GM04503 (cell line): ENCODE measurements at places on chromosomes 1 and 21.

- DNase-seq, result no peak
Measured at GRCh38 chr1:181674617-181675016, 191.3 kb downstream of the CACNA1E start.

GRCh38 chr1:101301446-101302057 lies 64.7 kb downstream of the S1PR1 start:
- no peak for DNase-seq

DNA sequence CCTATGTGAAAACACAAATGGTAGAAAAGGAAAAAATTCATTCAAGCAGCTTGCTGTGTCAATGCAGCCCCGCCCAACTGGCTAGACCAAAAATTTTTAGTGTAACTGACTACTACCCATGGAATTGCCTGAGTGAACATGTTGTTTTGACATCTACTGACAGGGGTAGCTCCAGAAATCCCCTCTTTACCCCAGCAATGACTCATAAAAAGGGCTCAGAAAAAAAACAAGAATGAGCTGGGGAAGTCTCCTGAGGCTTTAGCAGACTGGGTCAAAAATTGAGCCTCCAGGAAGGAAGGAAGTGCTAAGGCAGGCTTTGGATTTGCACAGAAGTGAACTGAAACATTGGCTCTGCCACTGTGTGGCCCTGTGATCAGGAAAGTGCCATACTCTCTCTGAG lies 24.4 kb upstream of the FGGY start:
- DNase-seq, result peak; percentile 44

DNA sequence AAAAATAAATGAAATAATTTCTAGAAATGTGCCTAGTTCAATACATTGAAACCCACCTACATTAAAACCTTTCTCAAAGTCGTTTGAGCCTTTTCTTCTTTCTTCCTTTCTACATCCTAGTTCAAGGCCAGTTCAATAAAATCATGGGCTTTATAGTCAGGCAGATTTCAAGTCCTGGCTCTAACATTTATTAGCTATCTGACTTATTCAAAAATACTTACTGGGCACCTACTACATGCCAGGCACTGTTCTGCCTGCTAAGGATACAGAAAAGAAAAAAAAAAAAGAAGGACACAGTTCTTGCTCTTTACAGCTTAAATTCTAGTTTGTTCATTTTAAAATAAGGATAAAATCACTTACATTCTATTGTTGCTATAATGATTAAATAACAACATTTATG lies 134.2 kb upstream of the FGGY start:
- no peak for DNase-seq

- DNase-seq, result no peak
Measured at GRCh38 chr1:116806671-116807070, 52.4 kb downstream of the CD2 start.

DNA sequence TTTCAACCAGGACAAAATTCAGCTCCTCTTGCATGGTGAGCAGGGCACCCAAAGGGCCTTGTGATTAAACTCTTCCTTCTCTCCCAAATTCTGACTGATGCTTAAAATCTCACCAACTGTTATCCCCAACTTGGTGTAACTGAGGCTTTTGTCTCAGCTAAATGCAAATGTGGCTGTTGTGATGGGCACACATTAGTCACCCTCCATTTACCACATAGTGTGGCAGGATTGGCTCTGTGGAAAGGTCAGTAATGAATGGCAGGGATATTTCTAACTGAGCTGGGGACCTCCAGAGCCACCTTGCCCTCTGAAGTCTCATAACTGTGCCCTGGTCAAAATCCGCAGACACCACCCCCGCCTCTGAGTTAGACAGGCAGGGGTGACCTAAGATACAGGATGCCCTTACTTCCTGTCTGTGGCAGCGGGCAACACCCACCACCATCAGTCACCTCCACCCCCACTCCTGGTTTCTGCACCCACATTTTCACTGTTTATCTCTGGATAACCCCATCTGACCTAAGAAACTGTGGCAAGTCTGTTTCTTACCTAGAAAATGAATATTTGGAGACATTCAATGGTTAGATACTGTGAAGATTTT lies 25.4 kb upstream of the RGS16 start:
- DNase-seq, result no peak

DNA sequence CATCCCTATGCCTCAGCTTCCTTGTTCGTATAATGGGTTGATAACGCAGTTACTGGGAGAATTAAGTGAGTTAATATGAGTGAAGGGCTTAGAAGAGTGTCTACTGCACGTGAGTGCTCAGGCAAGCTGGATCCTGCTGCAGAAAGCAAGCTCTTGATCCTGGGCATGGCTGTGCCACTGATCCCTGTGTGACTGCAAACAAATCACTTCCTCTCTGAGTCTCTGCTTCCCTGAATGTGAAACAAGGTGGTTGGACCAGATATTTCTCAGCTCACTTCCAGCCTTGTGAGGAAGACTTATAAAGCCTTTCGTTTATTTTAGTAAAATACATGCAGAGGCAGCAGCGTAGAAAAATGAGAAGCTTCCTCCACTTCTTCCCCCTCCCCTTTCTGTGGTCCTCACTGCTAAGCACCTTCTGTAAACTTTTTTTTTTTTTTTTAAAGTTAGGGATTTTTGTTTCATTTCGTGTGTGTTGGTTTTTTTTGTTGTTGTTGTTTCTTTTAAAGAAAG lies 13.8 kb downstream of the PSEN2 start:
- no peak for DNase-seq

- no peak for DNase-seq
Measured at GRCh38 chr1:231973830-231974229, 347.2 kb downstream of the DISC1 start.

- no peak for DNase-seq
Measured at GRCh38 chr1:201302163-201303152, 19.2 kb downstream of the PKP1 start.

DNA sequence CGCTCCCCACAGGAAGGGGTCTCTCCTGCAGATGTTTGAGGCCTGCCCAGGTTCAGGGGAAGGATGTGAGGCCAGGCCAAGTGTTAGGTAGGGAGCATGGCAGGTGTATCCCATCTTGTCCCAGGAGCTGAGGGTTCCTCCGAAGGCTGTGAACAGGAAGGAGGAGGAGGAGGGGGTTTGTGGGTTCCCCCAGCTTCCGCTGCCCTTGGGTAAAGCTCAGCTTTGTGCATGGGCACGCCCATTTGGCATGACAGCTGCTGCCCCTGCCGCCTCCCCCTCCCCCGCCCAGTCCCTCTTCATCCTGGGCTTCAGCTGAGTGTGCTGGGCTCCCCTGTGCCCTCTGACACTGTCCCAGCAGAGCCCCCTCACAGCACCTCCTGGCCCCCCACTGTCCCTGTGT lies 25.5 kb downstream of the TNFRSF8 start:
- DNase-seq, result no peak

GRCh38 chr1:230728710-230729392 lies 14.9 kb upstream of the AGT start:
- DNase-seq, result no peak

DNA sequence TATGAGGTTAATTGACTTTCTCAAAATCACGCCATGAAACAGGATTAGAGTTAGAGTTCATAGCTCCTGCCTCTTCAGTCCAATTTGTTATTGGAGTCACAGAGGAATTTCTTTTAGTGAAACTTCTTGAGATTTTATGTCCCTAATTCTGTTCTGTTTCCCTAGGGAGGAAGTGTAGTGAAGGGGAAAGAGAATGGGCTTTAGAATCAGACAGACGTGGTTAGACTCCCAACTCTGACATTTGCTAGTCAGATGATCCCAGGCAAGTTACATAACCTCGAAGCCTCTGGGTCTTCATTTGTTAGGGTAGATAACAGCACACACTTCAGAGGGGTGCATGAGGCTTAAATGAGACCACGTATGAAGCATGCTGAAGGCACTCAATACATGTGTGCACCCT lies 83.9 kb downstream of the ASTN1 start:
- DNase-seq, result no peak

GRCh38 chr1:207644166-207644851 lies 624 bp upstream of the CR1L start:
- no peak for DNase-seq

GRCh38 chr21:45848331-45848730 lies 133.2 kb upstream of the COL6A1 start:
- no peak for DNase-seq

- no peak for DNase-seq
Measured at GRCh38 chr1:17538428-17539117, 925 bp upstream of the ARHGEF10L start.

- DNase-seq, result peak; percentile 75
Measured at GRCh38 chr1:183281039-183281438, 95.0 kb downstream of the LAMC2 start.

- no peak for DNase-seq
Measured at GRCh38 chr1:16013220-16013907, 4.5 kb downstream of the HSPB7 start.
